ENCODE measurements at places on chromosomes 11 and 22.

DNA sequence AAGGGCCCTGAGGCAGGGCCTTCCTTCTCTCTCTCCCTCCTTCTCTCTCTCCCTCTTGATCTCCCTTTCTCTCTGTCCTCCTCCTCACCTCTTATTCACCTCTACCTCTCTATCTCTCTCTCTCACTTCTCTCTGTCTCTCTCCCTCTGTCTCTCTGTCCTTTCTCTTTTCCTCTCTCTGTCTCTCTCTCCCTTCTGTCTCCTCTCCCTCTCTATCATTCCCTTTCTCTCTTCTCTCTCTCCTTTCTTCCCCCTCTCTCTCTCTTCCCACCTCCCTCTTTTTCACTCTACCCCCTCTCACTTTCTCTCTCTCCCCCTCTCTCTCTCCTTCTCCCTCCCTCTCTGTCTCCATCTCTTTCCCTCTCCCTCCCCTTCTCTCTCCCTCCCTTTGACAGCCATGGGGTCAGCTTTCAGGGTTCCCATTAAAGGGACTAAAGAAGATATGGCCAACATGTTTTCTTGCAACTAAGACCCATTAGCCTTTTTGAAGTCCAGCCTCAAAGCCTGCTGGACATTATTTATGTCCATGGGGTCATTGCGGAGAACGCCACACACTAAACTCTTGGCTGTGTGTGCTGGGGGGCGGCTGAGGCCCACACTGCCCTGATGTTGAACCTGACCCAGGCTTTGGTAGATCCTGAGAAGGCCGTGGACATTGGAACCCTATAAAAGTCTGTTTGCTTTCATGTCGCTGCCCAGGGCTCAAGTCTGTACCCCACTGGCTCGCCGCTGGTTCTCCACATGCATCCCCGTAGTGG is 15.0 kb downstream of the ANO1 start:
- DNase-seq = no peak

DNA sequence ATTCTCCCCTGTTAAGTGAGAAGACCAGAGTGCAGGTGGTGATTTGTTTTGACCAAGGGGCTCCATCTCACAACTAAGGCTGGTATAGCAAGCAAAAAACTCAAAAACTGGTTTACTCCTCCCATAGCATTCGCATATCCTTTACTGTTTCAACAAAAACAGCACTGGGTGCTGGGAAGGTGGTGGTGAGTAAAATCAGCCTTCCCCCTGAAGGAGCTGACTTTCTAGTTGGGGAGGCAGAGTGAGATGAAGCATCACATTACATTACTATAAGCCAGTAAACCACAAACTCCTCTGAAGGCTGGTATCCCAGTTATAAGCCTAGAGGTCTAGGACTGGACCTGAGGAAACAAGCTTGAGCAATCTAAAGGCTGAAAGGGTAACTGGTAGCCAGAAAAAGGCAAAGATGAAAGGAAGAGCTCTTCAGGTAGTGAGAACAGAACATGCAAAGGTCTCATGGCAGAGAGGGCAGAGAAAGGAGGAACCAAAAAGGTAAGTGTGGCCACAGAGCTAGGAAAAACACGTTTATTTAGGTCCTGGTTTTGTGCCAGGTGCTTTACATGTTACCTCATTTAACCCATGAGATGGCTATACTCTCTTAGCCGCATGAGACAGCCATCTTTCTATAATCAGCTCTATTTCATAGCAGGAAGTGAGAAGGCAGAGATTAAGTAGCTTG is 22.3 kb downstream of the TMEM123 start:
- no peak for DNase-seq

- DNase-seq = no peak
Measured at GRCh38 chr11:126415669-126416420, 60.4 kb downstream of the ST3GAL4 start.

GRCh38 chr11:108624196-108624925 is 30.8 kb upstream of the EXPH5 start:
- no peak for DNase-seq

- DNase-seq = no peak
Measured at GRCh38 chr22:37497062-37497599, 10.9 kb upstream of the MFNG start.

DNA sequence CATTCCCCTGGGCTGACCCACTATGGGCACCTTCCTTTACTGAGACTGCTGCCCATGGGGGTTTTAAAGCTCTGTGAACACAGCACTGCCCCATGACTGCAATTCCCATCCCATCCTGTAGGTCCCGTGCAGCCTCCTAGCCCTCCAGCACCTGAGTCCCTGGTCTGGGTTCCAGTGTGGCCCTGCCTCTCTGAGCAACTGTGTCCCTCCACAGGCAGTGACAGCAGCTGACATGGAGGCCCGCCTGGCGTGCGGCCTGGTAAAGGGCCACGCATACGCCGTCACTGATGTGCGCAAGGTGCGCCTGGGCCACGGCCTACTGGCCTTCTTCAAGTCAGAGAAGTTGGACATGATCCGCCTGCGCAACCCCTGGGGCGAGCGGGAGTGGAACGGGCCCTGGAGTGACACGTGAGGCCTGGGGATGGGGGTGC is 12.6 kb downstream of the OMP start:
- no peak for DNase-seq

DNA sequence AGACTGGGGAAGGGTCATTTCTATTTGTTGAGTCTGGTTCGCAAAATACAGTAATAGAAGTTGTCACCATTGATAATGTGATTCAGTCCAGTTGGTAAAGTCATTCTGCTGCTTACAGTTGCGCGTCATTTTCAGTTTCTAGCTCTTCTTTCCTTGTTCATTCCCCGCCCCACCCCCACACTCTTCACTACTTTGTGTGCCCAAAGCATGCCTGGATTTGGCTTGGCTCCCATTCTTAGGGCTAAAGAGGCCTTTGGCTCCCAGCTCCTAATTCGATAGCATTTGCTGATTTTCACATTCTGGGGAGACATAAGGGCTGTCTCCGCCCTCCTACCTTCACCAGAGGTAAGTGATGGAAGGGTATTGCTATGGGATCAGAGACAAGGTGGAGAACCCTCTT is 43.0 kb downstream of the CECR2 start:
- DNase-seq = peak; percentile 55

DNA sequence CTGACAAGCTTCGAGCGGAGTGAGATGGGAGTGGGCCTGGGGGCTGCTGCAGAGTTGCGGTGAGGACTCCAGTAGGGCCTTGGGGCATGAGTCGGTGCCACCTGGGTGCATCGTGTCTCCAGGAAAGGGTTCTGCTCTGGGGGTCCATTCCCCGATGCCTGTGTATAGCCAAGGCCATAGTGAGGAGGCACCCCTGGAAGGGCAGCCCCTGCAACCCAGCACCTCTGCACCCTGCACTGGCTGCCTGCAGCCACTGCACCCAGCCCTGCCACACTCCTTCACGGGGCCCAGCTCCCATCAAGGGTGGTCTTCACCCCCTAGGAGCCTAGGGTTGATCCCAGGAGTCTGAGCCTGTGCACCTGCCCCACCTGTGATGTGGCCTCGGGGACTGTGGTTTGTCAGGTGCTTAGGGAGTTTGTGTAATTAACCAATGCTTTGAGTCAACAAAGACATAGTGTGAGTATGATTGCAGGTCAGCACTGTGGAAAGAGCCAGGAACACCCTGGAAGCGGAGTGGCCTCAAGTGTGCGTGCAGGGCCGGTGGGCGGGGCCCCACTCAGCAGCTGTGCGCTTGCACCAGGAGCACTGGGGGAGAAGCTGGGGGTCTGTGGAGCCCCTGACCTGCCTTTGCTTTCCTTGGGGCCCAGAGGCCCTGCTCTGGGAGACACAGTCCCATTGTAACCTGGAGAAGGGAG is 1299.3 kb downstream of the BRD1 start:
- no peak for DNase-seq

- no peak for DNase-seq
Measured at GRCh38 chr22:17108256-17109112, 12.7 kb downstream of the TMEM121B start.

DNA sequence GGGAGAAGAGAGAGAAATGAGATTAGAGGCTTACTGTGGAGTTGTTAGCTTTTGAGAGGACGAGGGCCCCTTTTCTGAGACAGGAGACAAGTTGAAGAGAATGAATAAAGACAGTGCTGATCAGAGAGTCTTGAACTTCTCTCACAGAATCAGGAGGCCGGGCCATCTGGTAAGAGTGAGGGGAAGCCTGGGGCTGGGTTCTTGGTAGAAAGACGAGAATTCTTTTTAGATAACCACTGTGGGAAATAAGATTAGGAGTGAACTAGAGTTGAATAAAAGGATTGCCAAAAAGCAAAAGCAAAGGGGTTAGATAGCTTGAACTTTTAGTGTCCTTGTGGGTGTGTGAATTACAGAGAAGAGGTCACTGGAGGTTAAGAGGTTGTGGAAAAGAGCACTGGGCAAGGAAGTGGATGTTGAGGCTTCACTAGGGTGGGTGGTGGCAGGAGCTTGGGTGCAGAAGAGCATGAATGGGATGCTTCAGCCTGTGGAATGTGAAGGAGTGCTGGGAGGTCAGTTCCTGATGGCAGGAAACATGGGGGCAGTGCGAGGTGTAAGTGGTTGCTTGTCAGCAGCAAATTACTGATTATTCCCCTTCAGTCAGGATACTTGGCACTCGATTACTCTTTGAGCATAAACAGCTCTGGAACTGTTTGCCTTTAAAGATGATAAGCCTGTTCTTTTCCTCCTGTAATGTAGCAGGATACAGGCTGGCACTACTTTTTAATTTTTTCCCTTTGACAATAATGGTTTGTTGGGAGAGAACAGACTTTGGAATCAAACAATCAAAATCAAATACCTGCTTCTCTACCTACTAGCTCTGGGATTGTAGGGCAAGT is 98.3 kb downstream of the ARHGAP42 start:
- no peak for DNase-seq

All from brain (organoid and tissue), 16 donors.